ENCODE measurements at places on chromosomes 4 and X.
A peak's percentile ranks its signal among the peaks of the same experiment; 100 is the strongest.

- H3K4me1 ChIP-seq: peaks cover 8% of the 10 kb centered on the region
- H3K4me3 ChIP-seq: no peak overlapping the region
- no peaks in the 10 kb centered on the region for H3K27me3 ChIP-seq
- H3K36me3 ChIP-seq: peaks cover 93% of the 10 kb centered on the region
These were observed 36.0 kb downstream of the NOP14 start for GRCh38 chr4:2927016-2927695.

- no peak overlapping the region for H3K27ac ChIP-seq
- H3K4me1 ChIP-seq: no peaks in the 10 kb centered on the region
- H3K27me3 ChIP-seq: no peaks in the 10 kb centered on the region
- no peaks in the 10 kb centered on the region for H3K36me3 ChIP-seq
- no peak overlapping the region for H3K4me3 ChIP-seq
These were observed 47.6 kb downstream of the THOC2 start for GRCh38 chrX:123685232-123685631.

DNA sequence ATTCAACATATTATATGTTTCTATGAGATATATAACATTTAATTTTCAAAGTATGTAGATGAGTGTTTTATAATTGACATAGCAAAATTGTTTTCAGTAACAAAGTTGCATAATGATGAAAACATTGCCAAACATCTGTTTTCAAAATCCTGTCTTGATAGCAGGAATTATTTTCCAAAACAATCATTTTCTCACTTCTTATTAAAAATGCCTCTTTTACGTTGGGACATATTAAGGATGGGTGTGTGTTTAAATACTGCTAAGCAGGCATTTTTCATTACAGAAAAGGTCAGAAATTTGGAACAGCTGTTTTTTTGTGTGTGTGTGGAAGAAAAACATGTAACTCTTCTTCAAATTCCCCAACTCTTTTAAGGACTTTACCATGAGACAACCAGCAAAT, 452.0 kb downstream of the SPRY1 start:
- H3K36me3 ChIP-seq: no peaks in the 10 kb centered on the region
- no peaks in the 10 kb centered on the region for H3K27me3 ChIP-seq
- no peak overlapping the region for H3K4me3 ChIP-seq
- no peak for DNase-seq
- no peak overlapping the region for H3K27ac ChIP-seq

GRCh38 chrX:38898261-38898660, 97.0 kb downstream of the MID1IP1 start:
- H3K4me1 ChIP-seq: no peaks in the 10 kb centered on the region
- H3K4me3 ChIP-seq: no peak overlapping the region
- no peak for DNase-seq
- no peaks in the 10 kb centered on the region for H3K27me3 ChIP-seq
- H3K27ac ChIP-seq: no peak overlapping the region

- DNase-seq: no peak
- H3K36me3 ChIP-seq: no peaks in the 10 kb centered on the region
- no peak overlapping the region for H3K27ac ChIP-seq
- H3K4me3 ChIP-seq: no peak overlapping the region
- H3K27me3 ChIP-seq: peaks cover 2% of the 10 kb centered on the region
These were observed 1.5 kb upstream of the CXCL2 start for GRCh38 chr4:74100531-74100930.

DNA sequence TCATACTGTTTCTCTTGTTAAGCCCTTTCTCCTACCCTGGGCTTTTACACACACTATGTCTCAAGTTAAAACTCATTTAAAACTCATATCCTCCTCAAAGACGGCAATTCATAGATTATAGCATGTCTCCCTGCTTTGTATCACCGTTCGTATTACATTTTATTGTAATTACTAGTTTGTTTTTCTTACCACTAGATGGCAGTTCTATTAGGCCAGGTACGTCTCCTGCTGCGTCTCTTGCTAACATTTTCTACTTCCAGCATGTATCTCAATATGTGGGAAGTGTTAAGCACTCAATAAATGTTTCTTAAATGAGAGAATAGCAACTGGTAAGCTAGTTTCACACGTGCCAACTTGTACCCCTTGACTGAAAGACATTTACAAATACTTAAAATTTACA, 450.3 kb upstream of the PCDH7 start:
- H3K27me3 ChIP-seq: no peaks in the 10 kb centered on the region
- H3K27ac ChIP-seq: no peak overlapping the region
- no peak overlapping the region for H3K4me3 ChIP-seq
- H3K4me1 ChIP-seq: no peaks in the 10 kb centered on the region
- no peaks in the 10 kb centered on the region for H3K36me3 ChIP-seq

DNA sequence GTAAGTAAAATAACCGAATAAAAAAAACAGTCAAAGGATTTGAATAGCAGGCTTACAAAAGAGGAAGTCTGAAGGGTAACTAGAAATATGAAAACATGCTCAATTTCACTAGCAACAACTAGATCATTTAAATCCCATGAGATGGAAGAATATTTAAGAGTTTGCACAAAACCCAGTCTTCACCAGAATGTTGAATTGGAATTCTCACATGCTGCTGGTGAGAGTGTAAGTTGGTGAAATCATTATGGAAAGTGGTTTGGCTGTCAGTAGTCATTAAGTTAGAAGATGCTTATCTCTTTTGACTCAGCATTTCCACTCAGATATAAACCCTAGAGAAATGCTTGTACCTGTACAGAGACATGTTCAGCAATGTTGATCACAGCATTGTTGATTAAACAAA, 110.1 kb downstream of the PGRMC2 start:
- no peaks in the 10 kb centered on the region for H3K36me3 ChIP-seq
- no peaks in the 10 kb centered on the region for H3K27me3 ChIP-seq
- H3K27ac ChIP-seq: no peak overlapping the region
- no peak overlapping the region for H3K4me3 ChIP-seq

- H3K4me3 ChIP-seq: no peak overlapping the region
- no peaks in the 10 kb centered on the region for H3K27me3 ChIP-seq
- H3K36me3 ChIP-seq: no peaks in the 10 kb centered on the region
- no peaks in the 10 kb centered on the region for H3K4me1 ChIP-seq
- no peak for DNase-seq
These were observed 38.9 kb upstream of the SULT1B1 start for GRCh38 chr4:69799337-69799736.

GRCh38 chr4:113145519-113146291, 96.3 kb downstream of the ANK2 start:
- no peak overlapping the region for H3K4me3 ChIP-seq
- H3K27me3 ChIP-seq: no peaks in the 10 kb centered on the region
- peaks cover 20% of the 10 kb centered on the region for H3K4me1 ChIP-seq
- peak overlapping the region; percentile 45 for H3K27ac ChIP-seq
- no peaks in the 10 kb centered on the region for H3K36me3 ChIP-seq

GRCh38 chrX:149939655-149939904, 1.3 kb upstream of the EOLA2 start:
- H3K27ac ChIP-seq: peak overlapping the region; percentile 96
- H3K27me3 ChIP-seq: no peaks in the 10 kb centered on the region
- peaks cover 3% of the 10 kb centered on the region for H3K4me1 ChIP-seq
- H3K36me3 ChIP-seq: no peaks in the 10 kb centered on the region
- peak overlapping the region; percentile 87 for H3K4me3 ChIP-seq

DNA sequence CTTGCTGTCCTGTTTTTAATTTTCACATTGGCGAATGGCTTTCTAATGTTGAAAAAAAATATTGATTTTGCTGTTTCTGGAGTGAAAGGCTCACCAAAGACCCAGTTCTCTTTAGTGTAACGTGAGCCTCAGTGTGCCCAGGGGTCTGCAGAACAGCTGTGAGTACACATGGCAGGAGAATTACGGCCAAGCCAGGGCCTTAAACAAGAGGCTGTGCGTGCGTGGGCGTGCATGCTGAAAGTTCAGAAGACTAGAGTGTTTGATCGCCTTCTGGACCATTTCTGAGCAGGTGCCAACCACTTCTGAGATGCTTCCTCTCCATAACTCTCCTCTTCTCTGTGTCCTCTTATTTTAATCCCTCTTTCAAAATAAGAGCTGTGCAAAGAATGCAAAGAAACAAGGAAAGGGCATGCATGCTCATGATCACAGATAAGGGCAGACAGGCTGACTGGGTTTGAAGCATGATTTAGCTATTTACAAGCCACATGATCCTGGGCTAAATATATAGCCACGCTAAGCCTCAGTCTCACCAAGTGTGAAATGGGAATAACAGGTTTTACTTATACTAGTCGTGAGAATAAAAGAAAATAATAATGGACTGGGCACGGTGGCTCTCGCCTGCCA, 9.9 kb downstream of the PHEX start:
- H3K4me1 ChIP-seq: no peaks in the 10 kb centered on the region
- no peak overlapping the region for H3K27ac ChIP-seq
- no peaks in the 10 kb centered on the region for H3K36me3 ChIP-seq
- no peak for DNase-seq

DNA sequence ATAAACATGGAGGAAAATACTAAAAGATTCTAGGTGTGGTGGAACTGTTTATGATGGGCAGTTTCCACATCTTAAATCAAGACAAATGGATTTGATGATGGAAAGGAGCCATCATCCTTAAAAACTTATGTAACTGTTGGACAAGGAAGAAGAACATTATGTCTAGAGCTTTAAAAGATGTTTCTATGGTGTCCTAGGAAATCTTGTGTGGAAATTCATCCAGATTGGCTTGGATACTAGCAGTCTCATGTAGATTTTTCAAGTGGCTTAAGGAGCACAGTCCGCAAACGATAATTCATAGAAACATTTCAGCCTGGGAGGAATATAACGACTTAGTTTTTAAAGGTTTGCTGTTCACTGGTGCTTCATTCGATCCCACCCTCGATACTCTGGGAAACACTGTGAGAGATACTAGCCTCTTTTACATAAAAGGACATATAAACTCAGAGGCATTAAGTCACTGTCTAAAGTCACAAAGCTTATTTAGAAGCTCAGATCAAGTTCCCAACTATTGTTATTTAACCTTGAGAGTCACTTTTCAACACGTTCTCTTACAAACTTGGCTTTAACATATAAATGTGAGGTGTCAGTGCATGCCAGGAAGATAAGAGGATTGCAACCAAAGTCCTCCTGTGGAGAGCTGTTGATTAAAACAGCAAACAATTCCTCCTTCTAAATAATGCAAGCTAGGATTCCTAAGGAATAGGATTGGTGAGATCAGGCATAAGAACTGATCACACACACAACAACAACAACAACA, 135.7 kb upstream of the SCML1 start:
- DNase-seq: no peak
- H3K4me1 ChIP-seq: peaks cover 7% of the 10 kb centered on the region
- H3K27me3 ChIP-seq: no peaks in the 10 kb centered on the region
- no peak overlapping the region for H3K27ac ChIP-seq
- no peaks in the 10 kb centered on the region for H3K36me3 ChIP-seq

GRCh38 chr4:77110730-77111129, 34.9 kb upstream of the CCNI start:
- H3K4me1 ChIP-seq: no peaks in the 10 kb centered on the region
- H3K4me3 ChIP-seq: no peak overlapping the region
- no peaks in the 10 kb centered on the region for H3K36me3 ChIP-seq
- H3K27ac ChIP-seq: no peak overlapping the region

GRCh38 chr4:33054161-33054560, 2334.0 kb downstream of the PCDH7 start:
- no peak for DNase-seq
- H3K36me3 ChIP-seq: no peaks in the 10 kb centered on the region
- no peak overlapping the region for H3K27ac ChIP-seq

- no peaks in the 10 kb centered on the region for H3K36me3 ChIP-seq
- no peak overlapping the region for H3K4me3 ChIP-seq
- no peaks in the 10 kb centered on the region for H3K27me3 ChIP-seq
- no peak for DNase-seq
- peaks cover 21% of the 10 kb centered on the region for H3K4me1 ChIP-seq
These were observed 52.8 kb downstream of the SPRY1 start for GRCh38 chr4:123449362-123449761.
